ENCODE measurements at places on chromosomes 12 and 14.

DNA sequence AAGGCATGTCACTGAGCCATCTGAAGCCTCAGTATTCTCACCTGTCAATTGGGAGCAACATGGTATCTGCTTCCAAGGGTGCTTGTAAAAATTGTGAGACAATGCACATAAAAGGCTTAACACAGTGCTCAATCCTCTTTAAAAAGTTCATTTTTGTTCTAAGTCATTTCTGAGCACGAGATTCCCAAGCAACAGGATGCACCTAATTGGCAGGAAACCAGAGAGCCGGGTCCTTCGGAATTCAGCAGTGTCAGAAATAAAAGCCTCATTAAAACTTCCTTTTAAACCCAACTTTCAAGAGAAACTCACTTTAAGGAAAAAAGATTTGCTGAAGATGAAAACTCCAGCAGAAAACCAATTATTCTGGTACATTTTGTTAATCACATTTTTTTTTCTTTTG is 112.4 kb upstream of the NOS1 start:
- no peak for DNase-seq

DNA sequence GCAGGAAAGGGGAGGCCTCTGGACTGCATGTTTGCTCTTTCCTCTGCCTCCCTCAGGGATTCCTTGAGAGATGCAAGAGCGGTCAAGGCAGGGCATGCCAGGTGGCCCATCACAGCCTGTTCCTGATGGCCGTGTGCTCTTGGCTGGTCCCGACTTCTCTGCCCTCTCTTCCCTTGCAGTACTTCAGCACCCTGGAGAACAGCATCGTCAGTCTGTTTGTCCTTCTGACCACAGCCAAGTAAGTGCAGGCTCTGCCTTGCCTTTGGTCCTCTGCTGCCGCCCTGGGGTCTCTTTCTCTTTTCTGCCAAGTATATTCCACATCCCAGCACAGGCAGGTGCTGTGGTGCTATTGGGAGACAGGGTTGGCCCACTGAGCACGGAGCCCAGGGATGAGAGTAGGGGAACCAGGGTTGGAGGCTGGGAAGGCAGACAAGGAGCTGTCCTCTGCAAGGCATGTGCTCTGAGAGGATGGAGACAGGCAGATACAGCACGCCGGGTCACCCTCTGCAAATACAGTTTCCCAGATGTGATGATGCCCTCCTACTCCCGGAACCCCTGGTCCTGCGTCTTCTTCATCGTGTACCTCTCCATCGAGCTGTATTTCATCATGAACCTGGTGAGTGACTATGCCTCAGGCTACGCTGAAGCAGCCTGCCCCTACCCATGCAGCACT is 51.9 kb downstream of the TPCN1 start:
- no peak for DNase-seq

DNA sequence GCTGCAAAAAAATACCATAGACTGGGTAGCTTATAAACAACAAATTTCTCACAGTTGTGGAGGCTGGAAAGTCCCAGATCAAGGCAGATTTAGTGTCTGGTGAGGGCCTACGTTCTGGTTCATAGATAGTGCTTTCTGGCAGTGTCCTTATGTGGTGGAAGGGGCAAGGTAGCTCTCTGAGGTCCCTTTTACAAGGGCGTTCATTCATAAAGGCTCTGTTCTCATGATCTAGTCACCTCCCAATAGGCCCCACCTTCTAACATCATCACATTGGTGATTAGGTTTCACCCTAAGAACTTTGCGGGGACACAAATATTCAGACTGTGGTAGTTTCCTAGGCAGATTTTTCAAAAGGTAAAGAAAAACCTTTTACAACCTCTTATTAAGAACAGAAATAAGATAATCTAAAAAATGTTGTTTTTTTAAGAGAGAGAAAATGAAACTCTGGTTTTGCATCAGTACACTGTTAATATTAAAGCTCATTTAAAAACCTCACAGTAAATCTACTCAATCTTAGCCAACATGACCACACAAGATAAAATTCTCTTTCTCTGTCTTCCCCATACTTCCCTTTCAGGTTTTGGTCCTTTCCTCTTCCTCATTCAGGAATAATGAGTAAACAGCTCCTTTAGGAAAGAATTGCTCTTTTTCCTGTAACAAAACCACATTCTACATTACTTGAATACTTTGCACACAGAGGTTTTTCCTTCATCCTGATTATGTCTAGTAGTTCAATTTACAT is 117.5 kb downstream of the UNC79 start:
- peak; percentile 81 for DNase-seq

DNA sequence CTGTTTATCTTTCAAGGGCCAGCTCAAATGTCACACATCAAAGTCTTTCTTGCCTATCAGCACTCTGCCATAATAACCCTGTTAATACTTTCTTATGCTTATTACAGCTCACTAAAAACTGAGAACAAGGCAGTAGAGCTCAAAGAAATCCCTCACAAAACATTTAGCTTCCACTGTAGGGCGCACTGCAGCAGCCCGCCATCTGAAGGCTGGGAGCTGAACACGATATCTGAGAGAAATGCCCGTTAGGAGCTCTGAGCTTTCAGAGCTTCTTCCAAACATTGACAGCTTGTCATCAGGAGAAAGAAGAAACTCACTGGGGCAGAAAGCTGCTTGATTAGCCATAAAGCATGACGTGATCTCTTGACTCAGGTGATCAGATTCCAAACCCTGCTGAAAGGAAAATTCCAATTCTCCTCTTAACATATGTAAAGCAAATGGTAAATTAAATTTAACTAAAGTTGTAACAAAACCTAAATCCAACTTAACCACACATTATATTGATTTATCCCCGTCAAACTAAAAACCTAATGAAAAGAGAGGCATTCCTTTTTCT is 175.7 kb downstream of the C12orf50 start:
- no peak for DNase-seq

DNA sequence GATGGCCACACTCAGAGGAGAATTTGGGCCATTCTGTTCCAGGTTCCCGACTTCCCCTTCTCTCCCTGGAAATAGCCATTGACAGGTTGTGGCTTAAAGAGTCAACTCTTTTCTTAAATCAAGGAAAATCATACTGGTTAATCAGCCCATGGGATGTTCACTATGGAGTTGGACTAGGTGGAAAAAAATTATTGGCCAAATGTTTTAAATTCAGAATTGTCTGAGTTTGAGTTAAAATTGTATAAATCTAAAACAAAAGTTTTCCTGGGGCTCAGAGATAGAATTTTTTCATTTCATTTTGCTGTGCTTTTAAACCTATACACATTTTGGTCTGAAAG is 6.5 kb downstream of the ESRRB start:
- DNase-seq = no peak

DNA sequence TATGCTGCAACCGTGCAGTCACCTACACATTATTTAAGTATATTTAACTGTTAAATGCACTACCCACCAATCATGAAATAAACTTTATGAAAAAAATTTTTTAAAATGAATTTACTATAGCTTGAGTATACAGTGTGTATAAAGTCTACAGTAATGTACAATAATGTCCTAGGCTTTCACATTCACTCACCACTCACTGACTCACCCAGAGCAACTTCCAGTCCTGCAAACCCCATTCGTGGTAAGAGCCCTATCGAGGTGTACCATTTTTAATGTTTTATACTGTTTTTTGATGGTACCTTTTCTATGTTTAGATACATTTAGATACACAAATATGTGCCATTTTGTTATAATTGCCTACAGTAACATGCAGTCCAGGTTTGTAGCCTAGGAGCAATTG is 48.1 kb downstream of the KLRG1 start:
- no peak for DNase-seq

DNA sequence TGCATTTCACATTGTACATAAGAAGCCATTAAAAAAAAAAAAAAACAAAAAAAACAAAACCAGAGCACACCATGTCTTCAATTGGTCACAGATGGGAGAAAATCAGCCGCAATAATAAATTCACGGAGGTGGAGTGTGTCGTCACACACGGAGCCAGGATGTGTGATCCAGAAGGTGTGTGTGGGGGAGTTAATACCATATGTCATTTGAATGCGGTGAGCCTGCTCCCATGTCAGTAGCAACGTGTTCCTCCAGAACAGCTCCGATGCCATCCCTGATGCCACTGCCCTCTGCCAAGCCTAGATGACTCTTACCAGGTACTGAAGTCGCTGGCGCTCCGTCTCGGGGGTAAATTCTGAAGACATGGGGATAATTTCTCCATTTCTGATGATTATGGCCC is 197.8 kb downstream of the PPM1H start:
- no peak for DNase-seq

- no peak for DNase-seq
Measured at GRCh38 chr14:104927432-104927816, 2.7 kb downstream of the PLD4 start.

Measured in trophoblast cell (in vitro differentiated cells and primary cell).